Left renal pelvis (tissue), 4 donors: ENCODE measurements at places on chromosomes 4 and X. TPM values are rescaled to one million over a fixed set of nuclear protein-coding genes. Genes with fewer than 3 reads are reported as not detected.

Gene ADH7
- polyA plus RNA-seq, result not detected

Gene DCAF8L2
- polyA plus RNA-seq, result not detected

Gene RAI2
- 12.0 TPM for polyA plus RNA-seq

Gene STARD8
- polyA plus RNA-seq, result 16.7 TPM

Gene NLGN4X
- polyA plus RNA-seq, result 18.7 TPM

Gene MEPE
- polyA plus RNA-seq, result not detected

Gene TEC
- 3.3 TPM for polyA plus RNA-seq

Gene HSPA4L
- polyA plus RNA-seq, result 12.7 TPM
